DMS153 (cell line): ENCODE measurements at places on chromosomes 7 and 10.
A peak's percentile ranks its signal among the peaks of the same experiment; 100 is the strongest.

GRCh38 chr10:107806026-107806425 is 641.5 kb upstream of the SORCS1 start:
- DNase-seq: no peak

DNA sequence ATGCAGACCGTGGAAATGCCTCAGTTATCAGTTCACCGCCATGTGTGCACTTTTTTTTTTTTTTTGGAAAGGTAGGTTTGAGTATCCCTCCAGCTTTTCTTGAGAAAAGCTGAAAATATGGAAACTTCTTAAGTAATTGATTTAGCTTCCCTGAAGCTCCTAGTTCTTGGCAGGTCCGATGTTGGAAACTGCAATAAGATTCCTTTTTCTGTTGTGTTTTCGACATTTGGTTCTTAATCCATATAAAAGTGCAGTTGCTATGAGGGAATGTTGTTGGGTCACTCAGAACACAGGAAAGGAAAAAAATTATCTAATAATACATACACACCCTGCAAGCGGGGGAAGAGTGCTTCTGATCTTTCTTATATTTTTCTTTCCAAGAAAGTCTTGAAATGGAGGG is 665.2 kb downstream of the INHBA start:
- DNase-seq: no peak

DNA sequence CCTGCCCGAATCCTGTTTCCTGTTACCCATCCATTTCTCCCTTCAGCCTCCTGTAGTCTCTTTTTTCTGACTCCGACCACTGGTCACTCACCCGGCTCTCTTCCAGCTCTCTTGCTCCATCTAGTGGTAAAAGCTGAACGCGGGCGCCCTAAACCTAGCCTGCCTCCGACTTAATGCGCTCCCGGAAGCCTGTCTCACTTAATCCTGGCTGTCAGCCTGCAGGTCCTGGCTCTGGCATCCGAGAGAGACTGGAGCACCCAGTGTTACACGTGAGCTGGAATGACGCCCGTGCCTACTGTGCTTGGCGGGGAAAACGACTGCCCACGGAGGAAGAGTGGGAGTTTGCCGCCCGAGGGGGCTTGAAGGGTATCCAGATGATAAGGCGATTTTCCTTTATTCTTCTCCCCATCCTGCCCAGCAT is 10.3 kb downstream of the SUMF2 start:
- DNase-seq: no peak

GRCh38 chr7:96823274-96823673 is 113.6 kb upstream of the SEM1 start:
- no peak for DNase-seq

DNA sequence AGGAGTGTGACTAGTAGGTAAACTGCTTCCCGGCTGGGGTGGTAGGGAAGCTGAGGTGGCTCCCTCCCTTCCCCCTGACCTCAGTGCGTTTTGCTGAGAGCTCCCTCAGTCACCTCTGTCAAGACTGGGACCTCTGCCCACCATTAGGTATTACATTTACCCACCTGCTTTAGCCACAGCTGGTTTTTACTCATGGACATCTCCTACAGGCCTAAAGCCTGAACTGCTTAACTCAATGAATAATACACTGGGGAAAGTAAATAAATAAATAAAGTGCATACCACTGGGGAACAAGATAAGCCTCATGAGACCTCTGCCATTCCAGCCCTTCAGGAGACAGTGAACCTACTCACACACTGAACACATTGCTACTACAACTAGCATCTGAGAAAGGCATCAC is 38.9 kb upstream of the CDK13 start:
- no peak for DNase-seq

DNA sequence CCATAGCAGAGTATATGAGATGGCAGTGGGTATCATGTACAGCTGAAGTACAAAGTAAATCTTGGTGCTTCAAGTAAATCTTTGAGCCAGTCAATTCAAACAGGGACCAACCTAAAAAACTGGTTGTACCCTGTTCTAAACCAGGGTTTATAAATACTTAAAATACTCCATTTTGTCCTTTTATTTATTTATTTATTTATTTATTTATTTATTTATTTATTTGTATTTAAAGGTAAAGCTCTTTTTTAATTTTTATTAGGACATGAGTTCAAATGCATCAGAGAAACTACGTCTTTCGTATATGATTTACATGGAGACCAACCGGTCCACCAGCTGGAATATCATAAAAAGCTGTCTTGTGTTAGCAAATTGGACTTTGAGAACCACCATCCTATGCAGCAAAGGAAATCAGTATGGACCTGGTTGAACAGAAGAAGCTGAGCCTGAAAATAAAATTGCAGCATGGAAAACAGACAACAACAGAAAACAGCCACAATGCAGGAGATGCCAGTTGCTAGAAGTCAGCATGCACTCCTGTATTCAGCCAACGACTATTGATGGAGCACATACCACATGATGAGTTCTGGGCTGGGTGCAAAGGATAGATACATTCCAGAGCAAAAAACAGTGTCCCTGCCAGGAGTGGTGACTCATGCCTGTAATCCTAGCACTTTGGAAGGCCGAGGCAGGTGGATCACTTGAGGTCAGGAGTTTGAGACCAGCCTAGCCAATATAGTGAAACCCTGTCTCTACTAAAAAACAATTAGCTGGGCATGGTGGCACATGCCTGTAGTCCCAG is 60.0 kb downstream of the PLXNA4 start:
- no peak for DNase-seq

DNA sequence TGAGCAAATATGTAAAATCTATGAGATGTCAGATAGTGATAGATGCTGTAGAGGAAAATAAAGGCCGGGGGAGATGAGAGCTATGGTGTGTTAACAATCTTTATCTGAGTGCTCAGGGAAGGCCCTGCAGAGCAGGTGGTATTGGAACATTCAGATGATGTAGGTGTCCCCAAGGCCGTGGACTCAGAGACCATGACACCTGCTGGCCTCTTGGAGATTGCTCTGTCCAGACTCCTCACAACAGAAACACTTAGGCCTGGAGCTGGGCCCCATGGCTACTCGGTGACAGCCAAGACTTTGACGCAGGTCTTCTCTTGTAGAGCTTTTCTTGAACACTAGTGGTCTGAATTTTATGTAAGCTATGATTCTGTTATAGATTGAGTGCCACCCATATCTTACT is 13.3 kb downstream of the AKR1E2 start:
- DNase-seq: no peak

- DNase-seq: no peak
Observed at GRCh38 chr10:131147301-131147975, 164.1 kb downstream of the TCERG1L start.

GRCh38 chr7:142925413-142925812 is 8.1 kb downstream of the TRPV5 start:
- DNase-seq: no peak

GRCh38 chr10:105269689-105270088 is 628.6 kb downstream of the SORCS3 start:
- DNase-seq: no peak

- DNase-seq: no peak
Observed at GRCh38 chr7:745431-746154, 18.5 kb upstream of the PRKAR1B start.

- DNase-seq: no peak
Observed at GRCh38 chr7:149125189-149125862, 798 bp downstream of the ZNF425 start.

DNA sequence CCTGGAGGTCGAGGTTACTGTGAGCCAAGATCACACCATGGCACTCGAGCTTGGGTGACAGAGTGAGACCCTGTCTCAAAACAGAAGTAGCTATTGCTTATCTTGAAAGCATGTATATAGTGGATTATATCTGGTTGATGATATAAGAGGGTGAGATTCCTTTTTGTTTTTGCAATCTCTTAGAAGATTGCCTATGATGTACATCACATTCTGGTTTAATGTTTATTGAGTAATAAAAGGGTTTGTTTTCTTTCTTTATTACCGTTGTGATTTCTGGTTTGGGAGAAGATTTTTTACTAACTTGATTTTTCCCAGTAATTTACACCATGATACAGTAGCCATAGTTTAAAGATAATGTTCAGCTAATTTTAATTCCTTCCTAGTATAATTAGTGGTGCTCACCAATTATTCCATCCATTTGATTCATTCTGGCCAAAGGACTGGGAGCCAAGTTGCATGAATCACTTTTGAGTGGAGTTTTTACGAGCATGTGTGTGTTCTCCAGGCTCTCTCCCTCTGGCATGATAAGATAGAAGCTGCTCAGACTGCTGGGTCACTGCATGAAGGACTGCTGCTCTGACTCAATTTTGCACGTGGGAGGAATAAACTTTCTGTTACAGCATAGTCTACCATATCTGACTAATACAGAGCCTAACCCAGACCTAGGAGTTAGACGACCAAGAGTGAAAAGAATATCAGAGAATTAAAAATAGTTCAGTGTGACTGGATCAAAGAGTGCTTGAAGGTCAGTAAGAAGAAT is 13.5 kb upstream of the TSPAN13 start:
- DNase-seq: no peak

- no peak for DNase-seq
Observed at GRCh38 chr10:126264102-126265018, 123.9 kb downstream of the ADAM12 start.

GRCh38 chr7:117871778-117872538 is 1.3 kb downstream of the CTTNBP2 start:
- DNase-seq: no peak

DNA sequence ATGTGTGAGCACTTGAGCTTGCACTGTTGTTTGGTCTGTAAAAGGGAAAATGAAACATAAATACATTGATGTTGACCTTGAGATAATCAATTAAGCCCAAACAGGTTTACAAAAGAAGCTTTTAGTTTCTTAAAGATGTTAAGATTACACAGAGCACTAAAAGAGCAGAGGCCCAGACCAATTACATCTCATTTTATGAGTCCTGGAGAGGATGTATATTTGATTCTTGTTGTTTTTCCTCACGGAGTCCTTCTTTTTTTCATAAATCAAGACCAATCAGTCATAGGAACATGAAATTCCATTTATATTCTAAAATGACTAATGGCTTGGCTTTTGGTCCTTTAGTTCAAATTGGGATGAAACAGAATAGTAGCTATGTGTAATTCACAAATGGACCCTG is 249.7 kb upstream of the NPY start:
- DNase-seq: no peak

- DNase-seq: peak; percentile 89
Observed at GRCh38 chr7:100803398-100804161, 23.7 kb downstream of the EPHB4 start.

- DNase-seq: no peak
Observed at GRCh38 chr10:14593806-14594205, 180.9 kb downstream of the FAM107B start.

DNA sequence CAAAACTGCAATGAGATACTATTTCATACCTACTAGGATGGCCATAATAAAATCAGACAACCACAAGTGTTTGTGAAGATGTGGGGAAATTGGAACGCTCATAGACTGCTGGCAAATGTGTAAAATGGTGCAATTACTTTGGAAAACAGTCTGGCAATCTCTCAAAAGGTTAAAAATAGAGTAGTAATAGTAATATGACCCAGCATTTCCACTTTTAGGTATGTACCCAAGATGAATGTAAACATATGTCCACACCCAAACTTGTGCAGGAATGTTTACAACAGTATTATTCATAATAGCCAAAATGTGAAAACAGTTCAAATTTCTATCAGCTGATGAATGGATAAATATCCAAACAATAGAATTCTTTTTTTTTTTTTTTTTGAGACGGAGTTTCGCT is 731.6 kb upstream of the ANKRD30A start:
- DNase-seq: no peak

DNA sequence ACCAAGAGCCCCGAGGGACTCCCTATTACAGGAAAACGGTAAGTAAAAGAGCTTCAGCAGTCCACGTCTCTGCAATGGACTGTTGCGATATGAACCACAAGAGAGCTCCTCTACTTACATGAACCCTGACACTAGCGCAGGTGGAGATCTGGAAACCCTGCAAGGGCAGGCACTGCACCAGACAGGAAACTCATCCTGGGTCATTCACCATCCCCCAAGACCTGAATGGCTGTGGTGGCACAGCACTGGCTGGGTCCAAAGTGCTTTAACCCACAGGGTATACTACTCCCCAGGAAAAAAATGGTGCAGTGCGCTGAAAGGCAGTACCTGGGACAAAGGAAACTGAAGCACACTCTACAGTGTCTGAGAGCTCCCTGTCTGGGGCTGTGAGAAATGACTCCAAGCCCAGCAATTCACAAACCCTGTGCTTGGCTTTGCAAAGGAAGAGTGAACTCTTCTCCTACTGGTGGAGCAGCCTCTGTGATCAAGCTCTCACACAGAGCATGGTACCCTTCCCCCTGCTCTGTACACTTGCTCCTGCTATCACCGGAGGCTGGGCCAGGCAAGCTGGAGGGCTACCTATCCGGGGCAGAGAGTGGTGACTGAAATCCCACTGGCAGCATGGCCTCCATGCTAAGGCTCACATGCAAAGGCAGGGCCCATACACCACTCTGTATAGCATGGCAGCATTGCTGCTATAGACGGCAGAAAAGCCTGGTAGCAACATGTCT is 44.9 kb downstream of the HIBADH start:
- DNase-seq: no peak

- no peak for DNase-seq
Observed at GRCh38 chr7:128034825-128035224, 3.6 kb upstream of the LRRC4 start.

DNA sequence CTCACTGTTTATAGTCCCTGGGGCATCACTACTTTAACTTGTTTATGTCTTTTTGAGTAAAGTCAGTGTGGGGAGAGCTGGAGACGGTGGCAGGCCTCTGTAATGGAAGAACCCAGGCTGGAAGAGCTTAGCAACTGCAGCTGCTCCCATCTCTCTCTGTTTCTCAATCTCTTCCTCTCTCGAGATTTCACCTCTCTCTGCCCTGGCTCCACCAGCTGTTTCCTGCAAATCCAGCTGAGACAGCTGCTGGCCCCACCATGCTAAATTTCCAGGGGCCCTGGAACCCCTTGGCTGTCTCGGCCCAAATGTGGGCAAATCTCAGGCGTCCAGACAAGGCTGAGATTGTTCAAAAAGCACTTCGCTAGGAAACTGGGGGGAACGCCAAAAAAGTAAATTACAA is 25.8 kb upstream of the SLF2 start:
- no peak for DNase-seq

DNA sequence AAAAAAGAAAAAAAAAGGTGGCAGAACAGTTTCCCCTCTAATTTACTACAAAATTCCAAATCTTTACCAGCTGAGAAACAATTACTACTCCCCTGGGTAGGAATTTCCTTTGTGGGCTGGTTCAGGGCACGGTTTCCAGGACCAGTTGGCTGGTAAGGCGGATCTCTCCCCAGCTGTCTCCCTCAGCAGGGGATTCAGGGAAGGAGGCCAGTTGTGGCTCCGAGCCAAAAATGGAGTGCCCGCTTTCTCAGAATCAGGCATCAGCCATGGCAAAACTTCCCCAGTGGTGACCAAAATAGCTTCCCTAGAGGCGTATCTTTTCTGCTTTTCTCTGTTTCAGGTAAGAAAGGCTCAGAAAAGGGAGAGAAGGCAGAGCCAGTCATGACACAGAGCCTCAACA is 91.2 kb downstream of the ZNF22 start:
- DNase-seq: no peak

DNA sequence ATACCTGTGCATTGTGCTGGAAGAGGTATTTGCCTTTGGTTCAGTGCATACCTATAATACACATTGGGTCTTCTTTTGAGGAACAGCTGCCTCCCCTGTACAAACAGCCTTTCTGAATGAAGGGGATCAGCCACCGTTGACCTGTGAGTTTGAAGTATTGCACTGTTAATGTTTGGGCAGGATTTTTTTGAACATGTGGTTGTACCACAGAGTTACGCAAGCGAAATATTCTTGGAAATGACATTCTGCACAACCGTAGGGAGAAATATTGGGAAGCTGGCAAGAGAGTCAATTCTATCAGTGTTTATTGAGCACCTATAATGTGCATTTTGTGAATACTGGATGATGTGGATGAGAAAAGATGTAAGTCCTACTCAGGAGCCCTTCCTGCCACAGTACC is 270.6 kb downstream of the AUTS2 start:
- no peak for DNase-seq

- DNase-seq: no peak
Observed at GRCh38 chr7:35555934-35556333, 139.0 kb downstream of the HERPUD2 start.
